ENCODE measurements at places on chromosomes 7 and 10.

DNA sequence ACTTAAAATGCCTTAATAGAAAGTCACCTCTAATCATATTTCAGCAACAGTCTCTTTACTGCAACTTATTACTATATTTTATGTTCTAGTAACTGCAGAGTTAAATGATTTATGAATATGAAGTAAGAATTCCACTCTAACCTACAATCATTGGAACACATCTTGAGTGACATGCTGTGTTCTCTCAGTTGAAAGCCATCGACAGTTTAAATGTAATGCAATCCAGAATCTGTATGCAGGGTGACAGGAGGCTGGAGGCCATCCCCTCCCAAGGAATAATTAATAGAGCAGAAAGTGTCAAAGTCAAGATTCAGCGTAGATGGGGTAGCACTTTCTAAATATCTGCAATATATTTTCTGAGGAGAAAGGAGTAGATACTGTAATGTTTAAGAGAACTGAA is 590.3 kb upstream of the SORCS1 start:
- no peak for DNase-seq

- no peak for DNase-seq
Measured at GRCh38 chr10:13885238-13885990, 298.6 kb downstream of the PRPF18 start.

DNA sequence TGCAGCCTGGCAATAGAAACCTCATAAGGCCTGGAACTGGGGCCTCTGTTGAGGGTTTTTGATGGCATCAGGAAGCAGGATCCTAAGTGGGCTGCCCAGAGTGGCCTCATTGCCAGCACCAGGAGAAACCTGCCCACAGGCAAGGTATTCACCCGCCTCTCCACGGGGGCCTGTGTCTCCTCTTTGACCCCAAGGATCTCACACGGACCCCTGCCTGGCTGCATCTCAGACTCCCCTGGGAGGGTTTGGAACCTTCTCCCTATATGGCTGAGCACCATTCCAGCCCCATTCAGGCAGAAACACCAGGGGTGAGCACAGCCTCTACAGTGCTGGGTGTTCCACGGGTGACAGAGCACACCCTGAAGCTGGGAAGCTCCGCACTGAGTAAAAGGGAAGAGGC is 14.6 kb upstream of the C10orf71 start:
- no peak for DNase-seq

GRCh38 chr7:44282601-44283171 is 42.7 kb downstream of the CAMK2B start:
- no peak for DNase-seq

DNA sequence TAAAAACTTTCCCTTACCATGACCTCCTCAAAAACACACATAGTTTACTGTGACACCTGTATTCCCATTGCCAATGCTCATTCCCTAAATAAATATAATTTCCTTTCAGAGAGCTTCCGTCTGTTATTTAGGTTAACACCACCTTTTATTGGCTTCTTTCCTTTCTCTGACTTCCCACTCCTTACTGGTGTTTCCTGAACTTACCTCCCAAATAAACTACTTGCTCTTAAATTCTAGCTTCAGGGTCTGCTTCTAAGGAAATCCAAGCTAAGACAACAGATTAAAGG is 67.4 kb upstream of the ZNF746 start:
- no peak for DNase-seq

GRCh38 chr10:126137562-126138221 is 241.3 kb downstream of the FANK1 start:
- DNase-seq: no peak

- no peak for DNase-seq
Measured at GRCh38 chr10:124342136-124342820, 76.4 kb downstream of the OAT start.

DNA sequence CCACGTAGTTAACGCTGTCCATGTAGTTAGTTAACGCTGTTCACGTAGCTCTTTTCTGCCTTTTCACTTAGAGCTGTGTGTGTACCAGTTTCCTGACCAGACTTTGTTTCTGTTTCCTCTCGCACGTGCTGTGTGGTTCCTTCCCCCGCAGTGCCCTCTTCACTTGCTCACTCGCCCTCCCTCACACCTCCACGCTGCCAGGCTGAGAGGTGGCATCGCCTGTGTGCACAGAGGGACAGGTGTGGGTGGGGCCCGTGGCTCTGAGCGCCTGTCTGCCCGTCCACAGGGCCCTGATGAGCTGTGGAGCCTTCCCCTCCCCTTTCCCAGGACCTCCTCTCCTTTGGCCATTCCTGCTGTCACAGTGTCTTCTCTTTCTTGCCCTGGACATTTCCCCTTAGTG is 30.6 kb downstream of the WDR37 start:
- DNase-seq: no peak

DNA sequence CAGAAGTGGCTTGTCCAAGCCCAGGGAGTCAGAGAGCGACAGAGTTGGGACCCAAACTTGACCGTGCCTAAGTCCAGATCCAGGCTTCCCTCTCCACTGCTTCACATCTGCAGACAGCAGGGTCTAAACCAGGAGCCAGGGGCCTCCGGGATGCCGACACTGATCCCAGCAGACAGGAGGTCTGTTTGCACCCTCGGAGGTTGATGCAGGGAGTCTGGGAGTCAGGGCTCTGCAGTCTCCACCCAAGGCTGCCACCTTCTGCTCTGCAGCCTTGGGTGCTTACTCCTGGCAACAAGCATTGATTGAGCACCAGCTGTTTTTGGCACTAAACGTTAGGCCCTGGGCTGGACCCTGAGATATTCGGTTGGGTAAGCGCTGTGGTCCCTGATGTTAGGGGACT is 21.0 kb downstream of the ELFN1 start:
- no peak for DNase-seq

DNA sequence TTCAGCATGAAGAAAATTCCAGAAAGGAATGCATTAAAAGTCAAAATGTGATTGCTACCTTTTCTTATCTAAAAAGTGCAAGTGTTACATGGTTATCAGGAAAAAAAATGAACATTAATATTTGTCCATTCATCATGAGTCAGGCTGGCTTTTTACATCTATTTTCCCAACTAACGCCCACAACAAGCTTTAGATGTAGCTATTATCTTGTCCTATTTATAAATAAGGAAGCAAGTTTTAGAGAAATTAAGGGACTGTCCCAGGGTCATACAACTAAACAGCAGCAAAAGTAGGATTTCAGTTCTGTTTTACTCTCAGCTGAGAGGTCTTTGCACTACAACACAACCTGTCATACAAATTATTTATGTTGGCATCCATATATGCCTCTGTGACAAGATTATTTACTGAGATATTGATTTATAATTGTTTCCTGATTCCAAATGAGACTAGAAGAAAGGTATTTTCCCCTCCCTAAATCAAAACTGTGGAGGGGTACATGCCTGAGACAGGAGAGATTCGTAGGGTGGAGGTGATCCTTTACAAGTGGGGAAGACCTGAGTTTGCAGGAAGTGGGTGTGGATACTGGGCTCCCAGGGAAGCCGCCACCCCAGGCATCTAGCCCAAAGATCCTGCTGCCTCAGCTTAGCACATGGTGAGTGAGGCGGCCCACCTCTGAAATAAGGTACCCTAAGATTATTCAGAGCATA is 57.2 kb upstream of the ARID5B start:
- no peak for DNase-seq

GRCh38 chr10:1661859-1662437 is 75.4 kb downstream of the ADARB2 start:
- DNase-seq: no peak

- no peak for DNase-seq
Measured at GRCh38 chr10:27368706-27369105, 128.1 kb upstream of the ACBD5 start.

DNA sequence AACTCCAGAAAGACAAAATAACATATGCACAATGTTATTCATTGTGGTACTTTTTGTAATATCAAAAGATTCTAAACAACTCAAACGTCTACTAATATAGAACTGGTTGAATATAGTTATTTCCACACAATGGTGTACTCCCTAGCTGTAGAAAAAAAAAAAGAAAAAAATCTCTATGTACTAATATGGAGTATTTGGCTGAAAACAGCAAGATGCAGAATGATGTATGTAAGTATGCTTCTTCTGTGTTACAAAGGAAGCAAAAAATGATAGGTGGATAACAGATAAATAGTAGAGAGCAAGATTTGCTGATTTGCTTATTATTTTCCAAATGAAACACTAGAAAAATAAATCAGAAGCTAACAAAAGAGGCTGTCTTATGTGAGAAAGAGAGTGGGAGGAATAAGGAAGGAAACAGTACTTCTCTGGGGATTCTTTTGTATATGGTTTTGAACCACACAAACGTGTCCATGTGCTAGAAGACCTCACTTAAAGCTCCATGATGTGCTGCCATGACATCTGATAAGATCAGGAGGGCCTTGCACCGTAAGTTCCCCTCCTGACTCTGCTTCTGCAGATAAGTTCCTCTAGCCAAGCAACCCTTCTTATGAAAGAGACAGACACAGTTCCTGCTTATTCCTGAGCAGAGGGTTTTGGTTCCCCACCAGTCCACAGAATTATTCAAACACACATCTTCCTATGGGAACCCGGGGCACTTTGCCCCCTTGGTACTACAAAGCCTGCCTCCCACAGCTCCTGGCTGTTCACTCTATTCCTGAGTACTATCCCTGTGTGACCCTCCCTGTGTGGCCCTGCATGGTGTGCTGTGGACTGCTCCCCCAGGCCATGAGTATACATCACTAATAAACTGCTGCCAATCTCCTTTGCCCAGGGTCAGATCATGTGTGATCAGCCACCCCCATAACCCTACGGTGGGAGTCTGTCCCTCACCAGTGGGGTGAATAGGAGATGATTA is 159.1 kb downstream of the CCDC71L start:
- DNase-seq: no peak

DNA sequence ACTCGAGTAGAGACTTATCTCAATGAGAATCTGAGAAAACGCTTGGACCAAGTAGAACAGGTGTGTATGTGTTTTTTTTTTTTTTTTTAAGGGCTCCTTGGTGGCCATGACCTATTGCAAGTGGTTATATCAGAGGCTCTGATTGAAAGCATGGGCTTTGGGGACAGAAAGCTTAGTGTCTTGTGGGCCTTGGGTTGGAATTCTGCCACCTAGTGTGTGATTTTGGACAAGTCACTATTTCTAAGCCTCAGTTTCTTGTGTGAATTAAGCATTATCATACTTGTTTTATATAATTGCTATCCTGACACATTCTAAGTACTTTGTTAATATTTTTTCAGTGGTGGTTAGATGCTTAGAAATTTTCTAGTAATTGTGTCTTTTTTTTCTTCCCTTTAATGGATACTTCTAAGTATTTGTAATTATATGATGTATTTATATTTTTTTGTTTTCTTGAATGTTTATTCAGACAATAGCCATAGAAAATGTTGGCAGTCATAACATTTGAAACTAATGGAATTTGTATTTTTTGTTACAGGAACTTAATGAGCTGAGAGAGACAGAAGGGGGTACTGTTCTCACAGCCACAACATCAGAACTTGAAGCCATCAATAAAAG is 33.1 kb downstream of the SMC3 start:
- DNase-seq: peak; percentile 6

DNA sequence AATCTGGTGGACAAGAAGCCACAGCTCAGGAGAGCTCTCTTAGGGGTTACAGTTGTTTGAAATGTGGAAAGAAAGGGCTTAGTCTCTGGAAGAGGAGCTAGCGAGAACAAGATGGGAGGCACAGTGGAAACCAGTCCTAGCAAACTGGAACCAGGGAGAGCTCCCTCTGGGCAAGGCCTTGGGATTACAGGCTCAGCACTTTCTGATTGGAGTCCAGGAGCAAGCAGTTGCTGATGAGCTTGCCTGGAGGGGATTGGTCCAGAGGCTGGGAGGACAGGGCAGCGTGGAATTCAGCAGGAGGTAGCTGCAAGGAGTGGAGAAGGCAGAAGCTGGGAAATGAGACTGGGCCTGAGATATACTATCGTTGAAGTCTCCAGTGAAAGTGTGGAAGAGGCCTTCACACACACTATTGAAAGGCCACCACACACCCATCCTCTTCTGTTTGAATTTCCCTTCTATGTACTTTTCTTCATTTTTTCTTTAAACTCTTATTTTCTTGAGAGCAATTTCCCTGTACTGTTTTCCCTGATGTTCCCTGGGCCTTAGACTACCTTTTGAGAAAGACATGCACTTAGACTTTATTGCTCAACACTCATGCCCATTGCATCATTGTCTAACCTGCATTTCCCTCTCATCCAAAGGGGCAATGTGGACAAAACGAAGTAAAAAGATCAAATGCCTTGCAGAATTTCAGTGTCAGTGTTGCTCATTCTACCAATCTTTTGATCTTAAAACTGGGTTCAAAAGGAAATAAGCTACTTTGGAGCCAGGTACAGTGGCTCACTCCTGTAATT is 57.8 kb upstream of the LANCL2 start:
- no peak for DNase-seq

DNA sequence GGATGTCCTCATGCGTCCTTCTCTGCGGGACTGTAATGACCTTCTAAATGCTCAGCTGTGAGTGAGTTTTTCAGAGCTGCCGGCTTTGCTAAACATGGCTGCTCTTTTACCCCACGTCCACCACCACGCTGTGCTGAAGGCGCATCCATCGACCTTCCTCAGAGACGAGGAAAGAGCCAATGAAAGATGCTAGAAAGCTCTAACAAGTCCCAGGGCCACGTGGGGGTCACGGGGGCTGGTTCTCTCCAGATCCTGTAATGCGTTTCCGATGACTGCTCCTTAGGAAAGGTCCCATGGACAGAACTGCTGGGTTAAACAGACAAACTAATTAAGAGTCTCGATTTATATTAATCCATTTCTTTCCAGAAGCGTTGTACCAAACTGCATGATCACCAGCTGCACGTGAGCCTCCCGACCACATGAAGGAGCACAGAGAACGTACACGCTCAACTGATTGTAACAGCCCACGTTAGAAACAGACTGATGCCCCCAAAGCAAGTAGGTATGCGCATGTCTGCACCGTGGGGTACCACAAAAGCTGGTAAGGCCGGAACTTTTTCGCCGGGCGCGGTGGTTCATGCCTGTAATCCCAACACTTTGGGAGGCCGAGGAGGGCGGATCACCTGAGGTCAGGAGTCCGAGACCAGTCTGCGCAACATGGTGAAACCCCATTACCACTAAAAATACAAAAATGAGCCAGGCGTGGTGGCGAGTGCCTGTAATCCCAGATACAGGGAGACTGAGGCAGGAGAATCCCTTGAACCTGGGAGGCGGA is 109.6 kb downstream of the TCERG1L start:
- DNase-seq: no peak

- DNase-seq: no peak
Measured at GRCh38 chr7:917255-918117, 37.0 kb downstream of the ADAP1 start.

DNA sequence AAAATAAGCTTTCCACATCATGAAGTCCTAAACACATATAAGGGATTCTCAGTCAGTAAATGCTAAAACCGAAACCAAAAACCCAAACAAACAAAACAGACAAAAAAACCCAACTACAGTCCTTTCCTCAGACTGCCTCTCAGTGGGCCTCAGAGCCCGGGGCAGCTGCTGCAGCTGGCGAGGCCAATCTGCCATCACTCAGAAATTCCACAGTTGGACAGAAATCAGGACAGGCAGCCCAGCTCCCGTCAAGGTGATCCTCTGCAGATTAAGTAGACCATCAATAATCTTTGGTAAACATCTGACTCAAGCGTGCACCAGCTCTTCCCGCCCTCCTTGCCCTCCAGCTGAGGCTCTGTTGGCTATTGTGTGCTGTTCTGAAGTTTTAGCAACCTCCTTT is 142.2 kb downstream of the ATXN7L1 start:
- no peak for DNase-seq

Measured in NCI-H748 treated with DMSO at 0.1 percent for 48 hours (cell line).